ENCODE measurements at places on chromosomes 7 and 10.
A peak's percentile ranks its signal among the peaks of the same experiment; 100 is the strongest.

DNA sequence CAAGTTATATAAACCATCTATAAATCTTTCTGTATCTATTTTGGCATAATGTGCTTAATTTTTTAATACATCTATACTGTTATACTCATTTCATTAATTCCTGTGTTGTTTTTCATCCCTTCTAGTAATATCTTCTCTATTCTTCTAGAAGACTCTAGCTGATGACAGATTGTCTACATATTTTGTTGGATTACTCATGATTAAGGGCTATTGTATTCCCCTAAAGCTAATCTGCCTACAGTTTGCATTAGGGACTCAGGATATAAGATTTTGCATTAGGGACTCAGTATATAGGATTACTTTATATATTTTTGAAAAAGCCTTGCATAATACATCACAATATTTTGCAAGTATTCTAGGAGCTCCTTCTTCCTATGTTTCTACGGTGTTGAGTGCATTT is 8.3 kb upstream of the SEMA3A start:
- DNase-seq: no peak

GRCh38 chr10:61589547-61590243 is 73.0 kb upstream of the CABCOCO1 start:
- no peak for DNase-seq

DNA sequence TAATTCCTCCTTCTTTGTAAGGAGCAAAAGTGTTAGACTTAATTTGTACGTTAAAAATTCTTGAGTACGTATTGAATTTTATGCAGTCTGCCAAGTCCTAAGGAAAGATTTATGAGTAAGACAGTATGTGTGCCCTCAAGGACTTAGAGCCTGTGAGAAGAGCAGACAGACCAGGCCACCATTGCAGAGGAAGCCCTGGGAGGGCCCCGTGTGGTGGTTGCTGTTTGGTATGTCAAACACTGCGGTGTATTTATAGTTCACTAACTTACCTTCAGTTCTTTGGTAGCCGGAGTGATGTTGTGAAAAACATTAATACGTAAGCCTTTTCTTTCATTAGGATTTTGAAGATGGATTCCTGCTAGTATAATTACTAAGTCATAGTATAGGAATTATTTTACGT is 82.9 kb downstream of the GALNT11 start:
- no peak for DNase-seq

GRCh38 chr10:12308736-12309375 is 40.5 kb upstream of the CAMK1D start:
- DNase-seq: no peak

GRCh38 chr7:27560706-27561235 is 101.9 kb downstream of the HIBADH start:
- DNase-seq: no peak

DNA sequence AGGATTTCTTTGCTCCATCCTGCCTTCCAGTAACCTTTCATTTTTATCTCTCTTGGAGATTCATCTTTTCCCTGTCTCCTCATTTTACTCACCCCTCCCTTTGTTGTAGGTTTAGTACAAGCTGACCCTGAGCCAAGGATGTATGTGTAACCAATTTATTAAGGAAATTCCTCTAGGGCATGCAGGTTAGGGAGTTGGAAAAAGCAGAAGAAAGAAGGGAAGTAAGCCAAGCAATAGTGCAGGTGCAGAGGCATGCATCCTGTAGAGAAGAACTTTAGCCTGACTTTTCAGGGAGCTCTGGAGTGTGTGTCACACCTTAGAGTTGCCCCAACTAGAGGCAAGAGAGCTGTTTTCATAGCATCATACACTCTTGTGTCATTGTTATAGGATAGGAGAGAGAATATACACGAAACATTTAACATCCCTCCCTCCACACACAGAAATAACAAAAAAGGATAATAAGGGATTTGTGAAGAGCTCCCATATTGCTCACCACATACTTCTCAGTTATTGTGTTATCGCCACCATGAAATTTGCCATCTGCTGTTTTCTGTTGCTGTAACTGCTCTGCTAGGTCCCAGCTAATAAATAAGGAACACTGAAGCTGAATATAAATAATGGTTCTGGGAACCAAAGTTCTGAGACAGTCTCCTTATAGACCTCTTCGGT is 21.8 kb upstream of the SEMA3C start:
- no peak for DNase-seq

DNA sequence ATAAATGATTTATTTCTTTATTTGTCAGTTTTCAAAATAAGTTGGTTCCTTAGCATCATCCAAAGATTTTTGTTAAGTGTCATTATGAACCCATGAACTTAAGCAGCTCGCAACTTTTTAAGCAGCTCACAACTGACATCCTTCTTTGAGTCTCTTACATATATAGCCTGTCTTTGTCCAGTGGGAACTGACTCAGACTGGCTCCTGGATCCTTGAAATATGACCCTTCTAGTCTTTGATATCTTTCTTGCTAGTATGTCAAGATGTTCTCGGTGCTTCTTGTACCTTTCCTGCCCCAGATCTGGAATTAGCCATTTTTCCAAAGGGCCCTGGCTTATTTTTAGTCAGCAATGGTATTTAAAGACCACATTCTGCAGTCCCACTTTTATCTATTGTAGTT is 53.9 kb upstream of the ARID5B start:
- DNase-seq: no peak

- DNase-seq: no peak
Observed at GRCh38 chr10:8079126-8079525, 24.6 kb downstream of the GATA3 start.

DNA sequence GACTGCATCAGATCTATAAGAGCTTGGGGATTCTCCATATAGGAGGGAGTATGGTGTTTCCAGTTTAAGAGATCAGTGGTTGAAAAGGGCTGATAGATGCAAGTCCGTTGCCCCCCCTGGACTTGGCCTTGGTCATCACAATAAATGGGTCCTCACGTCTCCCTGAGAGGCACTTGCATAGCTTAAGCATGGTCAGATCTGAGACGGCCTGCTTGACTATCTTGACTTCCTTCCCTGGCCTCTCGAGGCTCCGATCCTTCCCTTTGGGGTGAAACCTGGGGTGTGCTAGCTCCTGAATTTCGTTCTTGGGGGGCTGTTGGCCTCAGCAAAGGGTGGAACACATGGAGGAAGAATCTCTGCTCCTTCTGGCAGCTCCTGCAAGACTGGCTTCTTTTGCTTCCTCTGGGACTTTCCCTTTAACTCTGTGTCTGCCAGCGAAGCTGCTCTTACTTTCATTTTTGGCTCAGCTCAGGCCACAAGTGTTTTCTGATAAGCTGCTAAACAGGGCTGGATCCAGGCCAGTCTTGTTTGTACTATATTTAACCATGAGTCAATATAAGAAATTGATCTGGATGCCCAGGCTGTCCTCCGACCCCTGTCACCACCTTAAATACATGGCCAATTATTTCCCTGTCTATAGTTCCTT is 11.2 kb upstream of the ZNF485 start:
- DNase-seq: no peak

DNA sequence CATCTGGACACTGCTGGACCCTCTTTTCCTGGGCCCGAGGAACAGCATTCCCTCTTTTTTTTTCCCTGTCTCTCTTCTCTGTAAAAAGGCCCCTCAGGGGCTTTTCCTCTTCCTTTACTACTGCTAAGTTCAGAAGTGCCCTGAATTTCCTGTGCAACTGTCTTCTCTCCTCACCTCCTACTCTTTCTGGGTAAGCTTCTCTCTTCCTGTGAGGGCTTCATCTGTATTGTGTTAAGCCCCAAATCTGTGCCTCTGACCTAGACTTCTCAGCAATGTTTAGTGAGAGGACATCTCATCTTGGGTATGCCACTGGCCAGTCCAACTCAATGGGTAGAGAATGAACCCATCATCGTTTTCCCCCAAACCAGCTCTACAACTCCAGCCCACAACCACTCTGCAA is 174.2 kb downstream of the PTEN start:
- DNase-seq: no peak

DNA sequence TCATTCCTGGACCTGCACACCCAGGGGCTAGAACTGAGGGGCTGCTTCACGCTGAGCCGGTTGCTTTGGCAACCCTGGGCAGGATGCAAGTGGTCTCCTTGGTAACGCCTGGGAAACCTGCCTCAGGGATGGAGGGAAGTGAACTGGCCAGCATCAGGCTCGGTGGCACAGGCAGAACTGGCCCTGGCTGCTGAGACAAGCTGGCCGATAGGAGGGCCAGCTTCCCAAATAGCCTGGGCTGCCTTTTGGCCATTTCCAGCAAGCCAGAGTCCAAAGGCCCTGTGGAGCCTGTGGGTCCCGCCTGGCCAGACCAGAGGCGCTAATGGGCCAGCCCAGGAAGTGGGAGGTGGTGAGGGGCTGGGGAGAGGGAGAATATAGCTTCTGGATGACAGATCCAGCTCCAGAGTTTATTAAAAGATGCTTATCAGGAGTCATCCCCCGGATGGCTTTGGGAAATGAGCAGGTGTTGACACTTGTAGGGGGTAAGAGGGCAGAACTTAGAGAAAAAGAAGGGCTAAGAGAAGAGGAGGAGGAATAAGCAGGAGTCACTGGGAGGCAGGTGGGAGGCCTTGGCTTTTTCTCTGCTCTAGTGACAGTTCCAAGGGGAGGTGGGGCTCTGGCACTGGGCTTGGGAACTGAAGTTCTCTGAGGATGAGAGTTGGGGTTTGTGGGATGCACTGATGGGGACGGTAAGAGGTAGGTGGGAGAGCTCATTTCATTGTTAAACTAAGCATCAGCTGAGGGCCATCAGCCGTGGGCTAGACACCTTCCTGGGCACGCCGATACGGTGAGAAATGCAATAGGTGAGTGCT is 9.6 kb downstream of the NEURL1 start:
- no peak for DNase-seq

DNA sequence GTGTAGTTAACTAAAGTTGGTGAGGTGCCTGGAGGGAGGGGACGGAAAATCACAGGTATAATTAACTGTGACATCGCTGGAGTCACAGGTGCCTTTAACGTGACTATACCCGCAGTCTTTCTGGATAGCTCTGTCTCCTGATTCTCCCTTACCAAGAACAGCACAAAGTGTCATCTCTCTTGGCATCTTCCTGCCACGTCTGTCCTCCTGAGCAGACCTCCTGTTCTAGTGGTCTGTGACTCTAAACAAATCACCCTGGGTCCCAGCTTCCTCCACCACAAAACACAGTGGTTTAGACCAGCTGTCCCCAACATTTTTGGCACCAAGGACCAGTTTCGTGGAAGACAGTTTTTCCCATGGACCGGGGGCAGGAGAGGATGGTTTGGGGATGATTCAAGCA is 90.5 kb downstream of the CALN1 start:
- DNase-seq: no peak

- peak; percentile 44 for DNase-seq
Observed at GRCh38 chr7:101558742-101559325, 70.3 kb downstream of the MYL10 start.

DNA sequence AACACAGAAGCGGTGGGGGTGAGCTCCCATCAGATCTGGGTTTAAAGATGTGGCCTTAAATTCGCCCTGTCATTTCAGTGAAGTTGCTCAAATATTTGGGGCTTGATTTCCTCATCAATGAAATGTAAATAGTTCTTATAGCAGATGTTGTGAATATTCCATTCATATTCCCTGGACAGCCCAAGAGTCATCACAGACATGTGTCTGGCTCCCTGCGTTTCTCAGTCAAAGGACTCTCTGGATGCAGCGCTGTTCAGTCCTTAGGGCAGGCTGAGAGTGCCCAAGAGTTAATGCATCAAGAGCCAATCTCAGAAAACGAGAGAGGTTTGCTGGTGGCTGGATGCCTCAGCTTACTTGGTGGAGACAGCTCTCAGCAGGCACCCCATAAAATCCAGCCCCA is 475.5 kb upstream of the VSTM2A start:
- no peak for DNase-seq

- DNase-seq: peak; percentile 11
Observed at GRCh38 chr10:1119027-1119426, 62.8 kb downstream of the WDR37 start.

- DNase-seq: no peak
Observed at GRCh38 chr10:85645926-85646711, 720.5 kb downstream of the GRID1 start.

DNA sequence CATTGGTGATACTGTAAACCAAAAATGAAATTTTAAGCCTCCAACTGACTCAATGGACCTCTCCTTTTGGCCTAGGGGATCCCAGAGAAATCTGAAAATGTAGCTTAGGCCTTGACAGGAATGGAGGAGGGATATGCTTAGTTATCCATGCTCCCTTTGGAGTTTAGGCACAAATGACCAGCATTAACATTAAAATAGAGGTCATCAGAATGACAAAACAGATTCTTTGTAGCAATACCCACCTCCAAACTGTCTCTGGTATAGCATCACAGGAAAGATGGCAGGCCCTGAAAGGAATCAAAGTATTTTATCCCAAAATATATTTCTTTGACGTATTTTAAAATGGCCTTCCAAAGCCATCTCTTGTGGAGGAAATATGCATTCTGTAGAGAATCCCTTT is 39.1 kb upstream of the LRRN3 start:
- DNase-seq: no peak

DNA sequence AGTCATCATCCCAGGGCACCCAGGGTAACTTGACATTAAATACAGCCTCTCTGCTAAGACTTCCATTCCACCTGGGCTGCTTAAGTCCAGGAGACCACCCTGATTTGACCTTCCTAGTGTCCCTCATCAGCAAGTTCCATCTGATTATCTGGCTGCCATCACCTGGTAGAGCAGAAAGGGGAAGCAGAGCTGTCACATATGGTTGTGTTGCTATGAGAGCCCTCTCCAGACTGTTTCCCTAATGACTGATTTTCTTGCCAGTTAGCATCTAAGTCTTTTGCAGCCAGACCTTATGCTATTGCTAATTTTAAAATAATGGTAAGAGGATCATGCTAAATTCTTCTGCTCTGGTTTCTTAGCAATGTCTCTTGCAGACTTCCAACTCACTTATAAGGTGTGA is 38.7 kb downstream of the KCNH2 start:
- peak; percentile 24 for DNase-seq

DNA sequence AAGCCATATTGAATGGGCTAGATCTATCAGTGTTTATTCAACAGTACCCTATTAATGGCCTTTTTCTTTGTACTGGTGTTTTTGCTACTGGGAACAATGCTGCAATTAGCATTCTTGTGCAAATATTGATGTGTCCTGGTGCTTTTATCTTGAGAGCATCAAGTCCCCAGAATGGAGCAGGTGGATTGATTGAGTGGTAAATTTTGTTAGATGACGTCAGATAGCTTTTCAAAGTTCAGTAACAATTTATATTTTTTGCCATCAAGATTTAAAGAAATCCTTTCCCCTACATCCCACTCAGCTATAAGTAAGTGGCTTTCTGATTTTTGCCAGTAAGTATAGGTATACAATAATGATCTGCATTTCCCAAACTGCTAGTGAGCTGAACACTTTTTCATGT is 63.4 kb upstream of the SYPL1 start:
- no peak for DNase-seq

DNA sequence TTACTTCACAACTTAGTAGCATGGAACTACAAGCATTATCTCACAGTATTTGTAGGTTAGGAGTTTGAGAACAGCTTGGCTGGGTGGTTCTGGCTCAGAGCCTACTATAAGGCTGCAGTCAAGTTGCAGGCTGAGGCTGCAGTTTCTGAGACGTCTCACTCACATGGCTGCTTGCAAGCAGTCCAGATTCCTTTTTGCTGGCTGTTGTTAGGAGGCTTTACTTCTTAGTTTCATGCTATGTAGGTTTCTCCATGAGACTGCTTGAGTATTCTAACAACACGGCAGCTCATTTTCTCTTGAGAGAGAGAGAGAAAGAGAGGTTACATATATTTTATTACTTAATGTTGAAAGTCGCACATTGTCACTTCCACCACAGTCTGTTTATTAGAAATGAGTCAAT is 1073.9 kb downstream of the NXPH1 start:
- no peak for DNase-seq
